ENCODE measurements at places on chromosomes 7 and 10.

- no peak for DNase-seq
These were observed 2.4 kb upstream of the PTN start for GRCh38 chr7:137345799-137346449.

- DNase-seq, result no peak
These were observed 166.5 kb downstream of the TFEC start for GRCh38 chr7:115864082-115864481.

DNA sequence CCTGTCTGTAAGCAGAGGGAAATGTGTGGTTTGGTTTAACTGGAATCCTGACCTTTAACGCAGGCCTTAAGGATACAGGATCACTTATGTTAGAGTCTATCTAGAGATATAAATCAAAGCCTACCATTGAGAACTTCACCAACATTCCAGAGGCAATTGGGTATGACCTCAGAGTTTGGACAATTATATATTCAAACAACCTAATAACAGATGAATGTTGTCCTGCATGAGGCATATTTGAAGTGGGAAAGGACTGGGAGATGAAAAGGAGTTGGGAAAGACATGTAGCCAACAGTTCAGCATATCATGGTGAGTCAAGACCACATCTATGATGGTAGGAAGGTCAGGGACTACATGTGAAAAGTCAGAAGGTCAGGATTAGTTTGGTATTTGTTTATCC, 274.2 kb downstream of the DOCK4 start:
- DNase-seq, result no peak

DNA sequence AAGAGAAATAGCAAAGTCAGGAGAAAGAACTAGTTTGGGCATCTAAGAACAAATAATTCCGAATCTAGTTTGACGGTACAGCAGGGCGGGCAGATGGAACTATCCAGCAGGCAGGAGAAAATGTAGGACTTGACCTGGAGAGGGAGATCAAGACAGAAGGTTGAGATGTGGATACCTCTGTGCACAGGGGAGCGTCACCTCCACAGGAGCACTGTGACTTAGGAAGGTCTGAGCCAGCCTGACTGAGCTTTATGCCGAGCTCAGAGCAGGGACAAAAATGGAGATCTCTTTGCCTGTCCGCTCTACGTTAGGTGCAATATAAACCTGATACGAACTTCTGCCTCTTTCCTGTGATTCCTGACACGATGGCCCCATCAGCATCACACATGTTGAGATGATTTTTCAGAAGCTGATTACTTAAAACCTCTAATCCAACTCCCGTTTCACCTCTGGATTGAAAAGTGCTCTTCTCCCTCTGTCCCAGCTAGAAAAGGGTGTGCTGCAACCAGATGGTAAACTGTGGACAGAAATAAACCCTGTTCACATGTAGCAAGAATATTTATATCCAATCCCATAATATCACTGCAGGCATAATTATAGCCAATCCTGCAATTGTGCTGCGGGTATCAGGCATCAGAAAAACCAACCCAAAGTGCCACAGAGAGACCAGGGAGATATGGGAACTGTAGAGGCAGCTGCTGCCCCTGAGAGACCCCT, 13.6 kb upstream of the SORBS1 start:
- DNase-seq, result no peak

DNA sequence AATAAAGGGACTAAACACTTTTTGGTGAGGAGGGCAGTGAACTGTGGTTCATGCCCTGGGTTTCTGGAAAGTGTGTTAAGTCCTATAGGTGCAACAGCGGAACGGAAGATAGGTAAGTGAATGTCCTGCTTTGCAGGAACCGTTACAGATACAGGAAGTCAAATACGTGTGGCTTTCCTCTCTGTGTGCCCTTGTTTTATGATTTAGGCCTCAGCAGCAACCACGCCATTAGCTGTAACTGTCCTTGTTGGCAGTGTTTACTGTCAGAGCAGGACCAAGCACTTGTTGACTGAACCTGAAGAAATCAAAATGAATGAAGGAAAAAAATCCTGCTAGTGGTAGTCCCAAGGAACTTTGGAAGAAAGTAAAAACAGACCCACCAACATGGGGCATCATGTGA, 150.3 kb downstream of the PIP4K2A start:
- DNase-seq, result no peak

DNA sequence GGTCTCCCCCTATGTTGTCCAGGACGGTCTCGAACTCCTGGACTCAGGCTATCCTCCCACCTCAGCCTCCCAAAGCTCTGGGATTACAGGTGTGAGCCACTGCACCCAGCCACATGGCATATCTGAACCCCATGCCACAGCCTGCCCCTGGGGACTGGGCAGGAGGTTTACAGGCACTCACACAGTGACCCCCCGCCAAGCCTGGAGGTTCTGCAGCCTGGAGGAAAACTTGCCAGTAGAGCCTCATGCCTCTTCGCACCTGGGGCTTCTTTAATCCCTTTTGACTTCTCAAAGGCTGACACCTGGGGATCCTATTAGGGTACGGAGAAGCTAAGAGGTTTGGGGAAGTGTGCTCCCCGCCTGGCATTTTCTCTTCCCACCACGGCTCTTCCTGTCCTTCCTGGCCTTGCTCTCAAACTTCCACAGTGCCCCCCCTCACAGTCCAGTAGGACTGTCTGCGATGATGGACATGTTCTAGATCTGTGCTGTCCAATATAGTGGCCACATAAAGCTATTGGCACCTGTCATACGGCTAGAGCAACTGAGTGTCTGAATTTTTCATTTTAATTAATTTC, 11.4 kb upstream of the KCP start:
- DNase-seq, result no peak

DNA sequence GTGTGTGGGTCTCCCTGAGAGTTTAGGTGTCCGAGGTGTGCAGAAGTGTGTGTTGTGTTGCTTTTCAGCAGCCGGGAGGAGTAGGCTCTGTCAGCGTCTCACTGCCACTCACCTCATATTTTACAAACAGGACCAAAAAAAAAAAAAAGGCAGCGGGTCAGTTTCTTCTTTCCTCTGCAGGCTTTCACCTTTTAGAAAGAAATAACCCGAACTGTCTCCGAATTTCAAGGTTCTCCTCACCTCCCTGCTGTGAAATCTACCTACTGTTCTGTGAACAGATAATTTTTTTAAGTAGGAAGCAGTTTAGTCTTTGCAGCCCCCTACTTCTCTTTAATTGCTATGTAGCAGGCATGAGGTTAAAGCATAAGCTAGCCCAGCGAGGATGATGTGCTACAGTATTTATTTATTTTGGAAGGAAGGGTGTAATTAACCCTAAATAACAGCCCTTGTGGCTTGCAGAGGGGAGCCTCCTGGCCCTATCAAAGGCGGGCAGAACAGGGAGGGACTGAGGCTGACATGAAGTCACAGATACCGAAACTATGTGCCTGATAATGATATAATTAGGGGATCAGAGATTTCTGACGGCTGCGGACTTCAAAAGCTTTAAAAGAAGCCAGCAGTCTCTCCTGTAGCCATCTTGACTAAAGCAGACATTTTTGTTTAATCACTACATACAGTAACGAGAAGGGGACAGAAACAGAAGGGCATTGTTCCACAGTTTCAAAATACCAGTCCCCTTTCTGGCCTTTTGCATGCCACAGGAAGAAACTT, 1.6 kb downstream of the BAMBI start:
- peak; percentile 36 for DNase-seq

DNA sequence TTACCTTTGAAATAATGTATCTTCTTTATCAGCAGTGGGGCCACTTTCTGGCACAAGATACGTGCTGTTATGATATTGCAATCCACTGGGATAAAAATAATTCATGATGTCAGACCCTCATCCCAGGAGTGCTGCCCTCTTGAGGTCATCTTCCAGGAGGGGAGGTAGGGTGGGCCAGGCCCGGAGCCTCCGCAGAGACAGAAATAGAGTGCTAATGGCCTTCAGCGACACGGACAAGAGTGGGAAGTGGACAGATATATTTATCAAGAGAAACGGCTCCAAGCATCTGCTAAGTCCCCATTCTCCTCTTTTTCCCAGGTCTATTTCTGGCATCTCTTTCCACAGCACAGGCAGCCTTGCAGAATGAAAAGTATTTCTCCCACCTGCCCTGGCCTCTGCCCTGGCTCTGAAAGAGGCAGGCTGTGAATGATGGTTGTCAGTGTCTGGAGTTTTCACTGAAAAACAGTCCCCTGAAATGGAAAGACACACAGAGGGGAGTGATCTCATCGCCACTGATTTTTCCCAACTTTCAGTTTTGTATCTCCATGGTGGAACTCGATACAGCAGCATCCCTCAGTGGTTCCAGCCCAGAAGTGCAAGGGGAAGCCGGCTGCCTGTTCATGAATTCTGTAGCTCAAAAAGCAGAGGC, 251.7 kb upstream of the MYO3A start:
- peak; percentile 2 for DNase-seq

DNA sequence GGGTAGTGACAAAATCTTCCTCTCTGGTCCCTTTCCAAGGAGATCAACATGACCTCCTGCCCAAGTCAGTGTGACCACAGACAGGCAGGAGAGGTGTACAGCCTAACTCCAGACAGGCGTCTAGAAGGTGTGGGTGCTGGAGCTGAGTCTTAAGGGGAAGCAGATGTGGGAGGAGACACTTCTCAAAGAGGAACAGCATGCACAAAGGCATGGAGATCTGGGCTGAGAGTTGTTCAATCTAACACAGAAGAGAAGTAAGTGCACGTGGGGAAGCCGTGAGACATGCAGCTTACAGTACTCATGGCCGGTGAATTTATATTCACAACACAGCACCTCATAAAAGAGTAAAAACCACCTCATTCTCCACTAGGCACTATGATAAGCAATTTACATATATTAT, 23.8 kb upstream of the GSDME start:
- no peak for DNase-seq

- DNase-seq, result peak; percentile 94
These were observed 39.3 kb upstream of the CDK6 start for GRCh38 chr7:92875719-92876118.

- DNase-seq, result no peak
These were observed 50.6 kb downstream of the PTPRN2 start for GRCh38 chr7:158536871-158537515.

DNA sequence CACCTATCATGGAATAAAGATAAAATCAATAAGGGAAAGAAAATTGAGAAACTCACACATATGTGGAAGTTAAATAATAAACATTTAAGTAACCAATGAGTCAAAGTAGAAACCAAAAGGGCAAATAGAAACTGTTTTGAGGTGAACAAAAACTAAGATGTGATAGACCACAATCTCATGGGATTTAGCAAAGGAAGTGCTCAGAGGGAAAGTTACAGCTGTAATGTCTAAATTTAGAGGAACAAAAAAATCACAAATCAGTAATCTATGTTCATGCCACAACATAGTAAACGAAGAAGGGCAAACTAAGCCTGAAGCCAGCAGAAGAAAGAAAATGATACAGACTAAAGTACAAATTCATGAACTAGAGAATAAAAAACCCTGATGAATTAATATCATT, 16.3 kb downstream of the CYP3A4 start:
- DNase-seq, result no peak

- DNase-seq, result no peak
These were observed 1285.1 kb downstream of the XPNPEP1 start for GRCh38 chr10:108638225-108638624.

DNA sequence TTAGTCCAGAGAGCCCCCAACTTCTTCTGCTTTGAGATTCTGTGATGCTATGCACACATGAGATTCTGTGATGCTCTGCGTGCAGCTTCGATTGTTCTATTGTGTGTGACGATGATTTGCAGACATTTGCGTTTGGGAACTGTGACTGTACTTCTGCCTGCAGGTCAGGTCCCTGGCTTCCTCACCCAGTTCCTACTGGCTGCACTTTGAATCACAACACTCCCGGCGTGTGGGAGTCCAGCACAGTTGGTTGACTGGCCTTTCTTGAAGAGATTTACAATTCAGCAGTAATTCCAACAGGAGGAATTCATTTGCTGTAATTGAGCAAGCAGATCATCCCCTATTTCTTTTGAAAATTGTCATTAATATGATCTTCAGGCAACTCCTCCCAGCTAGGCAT, 252.2 kb upstream of the YAE1 start:
- DNase-seq, result no peak

- peak; percentile 16 for DNase-seq
These were observed 504.1 kb downstream of the SDK1 start for GRCh38 chr7:3805151-3805550.

GRCh38 chr10:102726274-102726673, 11.8 kb downstream of the SFXN2 start:
- no peak for DNase-seq

- no peak for DNase-seq
These were observed 109.2 kb downstream of the STRA8 start for GRCh38 chr7:135342887-135343286.

DNA sequence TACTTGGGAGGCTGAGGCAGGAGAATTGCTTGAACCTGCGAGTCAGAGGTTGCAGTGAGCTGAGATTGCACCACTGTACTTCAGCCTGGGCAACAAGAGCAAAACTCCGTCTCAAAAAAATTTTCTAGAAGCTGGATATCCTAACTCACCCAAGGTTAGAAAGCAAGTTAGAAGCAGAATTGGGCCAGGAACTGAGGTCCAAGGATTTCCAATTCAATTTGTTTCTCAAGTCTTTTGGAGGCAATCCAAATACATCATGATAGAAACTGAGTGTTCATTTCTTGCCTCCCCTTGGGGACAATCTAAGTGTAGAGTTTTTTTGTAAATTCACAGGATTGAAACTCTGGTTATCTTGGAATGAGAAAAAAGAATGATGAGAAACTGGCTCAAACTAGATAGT, 45.5 kb downstream of the LAMB1 start:
- no peak for DNase-seq

GRCh38 chr7:36855330-36855729, 131.0 kb upstream of the AOAH start:
- DNase-seq, result peak; percentile 99

- DNase-seq, result no peak
These were observed 791.4 kb downstream of the PCDH15 start for GRCh38 chr10:54009672-54010071.

- DNase-seq, result peak; percentile 97
These were observed 33.8 kb downstream of the VOPP1 start for GRCh38 chr7:55538538-55538937.

DNA sequence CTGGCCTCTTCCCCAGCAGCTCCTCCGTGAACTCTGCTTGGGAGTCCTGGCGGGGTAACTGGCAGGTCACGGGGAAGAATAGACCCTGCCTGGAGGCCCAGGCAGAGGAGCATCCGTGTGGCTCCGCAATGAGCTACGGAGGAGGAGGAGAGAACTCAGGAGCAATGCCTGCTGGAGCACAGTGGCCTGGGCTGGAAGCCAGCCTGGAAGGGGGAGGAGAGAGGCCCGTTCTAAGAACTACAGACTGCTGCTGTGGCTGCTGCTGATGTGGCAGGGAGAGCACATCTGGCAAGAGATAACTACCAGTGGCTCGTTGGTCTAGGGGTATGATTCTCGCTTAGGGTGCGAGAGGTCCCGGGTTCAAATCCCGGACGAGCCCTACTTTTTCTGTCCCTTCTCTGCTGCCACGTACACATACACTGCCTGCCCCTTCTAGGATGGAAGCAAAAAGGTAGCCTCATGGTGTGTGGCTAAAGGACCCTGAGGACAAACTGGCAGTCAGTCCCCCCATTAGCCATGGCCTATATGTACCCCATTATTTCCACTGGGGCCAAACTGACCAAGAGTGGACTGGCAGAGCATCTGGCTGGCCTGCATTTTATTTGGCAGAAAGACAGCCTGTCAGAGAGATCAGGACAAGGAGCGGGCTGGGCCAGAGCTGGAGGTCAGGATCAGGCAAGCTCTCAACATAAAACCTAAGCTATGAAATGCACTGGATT, 7.7 kb upstream of the OPN1SW start:
- DNase-seq, result peak; percentile 48

- DNase-seq, result peak; percentile 69
These were observed 55.5 kb upstream of the LOXL4 start for GRCh38 chr10:98323221-98324164.

GRCh38 chr10:86109421-86109820, 257.2 kb downstream of the GRID1 start:
- no peak for DNase-seq

- no peak for DNase-seq
These were observed 241.5 kb upstream of the PITRM1 start for GRCh38 chr10:3413937-3414666.
